ENCODE measurements at places on chromosomes 16 and 17.

- no peak for DNase-seq
- H3K36me3 ChIP-seq: no peaks in the 10 kb centered on the region
- H3K4me1 ChIP-seq: no peaks in the 10 kb centered on the region
- no peak overlapping the region for H3K27ac ChIP-seq
Measured at GRCh38 chr17:77116371-77116860, 24.4 kb upstream of the SEC14L1 start.

DNA sequence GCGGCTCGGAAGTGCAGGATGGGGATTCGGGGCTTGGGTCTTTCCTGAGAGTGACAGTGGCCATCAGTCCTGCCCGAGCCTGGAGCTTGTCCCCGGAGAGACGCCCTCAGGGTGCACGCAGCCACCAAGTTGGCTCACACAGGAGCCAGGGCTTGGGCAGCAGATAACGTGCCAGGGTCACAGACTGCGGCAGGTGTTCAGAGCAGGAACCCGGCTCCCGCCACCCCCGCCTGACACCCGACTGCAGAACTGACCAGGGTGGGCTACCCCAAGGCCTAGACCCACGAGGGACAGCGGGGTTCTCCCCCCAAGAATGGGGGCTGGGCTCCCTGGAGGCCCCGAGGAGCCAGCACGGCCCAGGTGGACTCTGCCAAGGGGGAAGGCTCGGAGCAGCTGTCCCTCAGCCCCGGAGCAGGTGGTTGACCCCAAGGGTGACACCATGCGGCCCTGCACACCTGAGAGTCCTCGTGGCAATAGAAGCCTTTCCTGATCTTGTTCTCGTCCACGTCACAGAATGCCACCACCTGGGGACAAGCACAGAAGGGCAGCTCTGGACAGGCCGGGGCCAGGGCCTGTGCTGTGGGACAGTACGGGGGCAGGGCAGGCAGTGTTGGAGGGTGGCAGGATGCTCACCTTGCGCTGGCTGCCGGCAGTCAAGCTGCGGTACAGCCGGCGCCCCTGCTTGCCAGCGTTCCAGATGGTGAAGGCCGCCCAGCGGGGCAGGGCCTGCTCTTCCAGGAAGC is 117.1 kb upstream of the ZNF750 start:
- no peak overlapping the region for H3K4me3 ChIP-seq
- no peak for DNase-seq
- no peak overlapping the region for H3K27ac ChIP-seq
- no peaks in the 10 kb centered on the region for H3K36me3 ChIP-seq

DNA sequence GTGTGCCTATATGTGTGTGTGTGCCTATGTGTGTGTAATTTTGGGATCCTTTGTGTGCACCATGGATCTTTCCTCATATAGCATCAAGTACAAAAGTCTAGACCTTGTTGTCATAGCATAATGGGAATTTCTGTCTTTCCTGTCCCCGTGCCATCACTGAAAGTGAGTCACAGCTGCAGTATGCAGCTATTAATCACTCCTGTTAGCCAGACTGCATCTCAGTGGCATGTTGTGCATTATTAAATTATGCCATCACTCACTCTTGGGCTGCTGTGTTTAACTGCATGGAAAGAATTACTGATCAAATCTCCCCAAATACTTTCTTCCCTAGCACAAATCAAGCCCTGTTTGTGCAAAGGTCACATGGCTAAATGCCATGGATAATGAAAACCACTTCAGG is 92.4 kb downstream of the CBLN1 start:
- H3K4me1 ChIP-seq: no peaks in the 10 kb centered on the region
- H3K27me3 ChIP-seq: no peaks in the 10 kb centered on the region
- H3K36me3 ChIP-seq: no peaks in the 10 kb centered on the region
- no peak overlapping the region for H3K4me3 ChIP-seq

- H3K36me3 ChIP-seq: no peaks in the 10 kb centered on the region
- no peak overlapping the region for H3K4me3 ChIP-seq
- H3K4me1 ChIP-seq: peaks cover 2% of the 10 kb centered on the region
- no peaks in the 10 kb centered on the region for H3K27me3 ChIP-seq
- H3K27ac ChIP-seq: no peak overlapping the region
- DNase-seq: no peak
Measured at GRCh38 chr16:46785076-46785845, 37.1 kb upstream of the MYLK3 start.

- no peaks in the 10 kb centered on the region for H3K36me3 ChIP-seq
- no peaks in the 10 kb centered on the region for H3K4me1 ChIP-seq
- DNase-seq: no peak
- H3K4me3 ChIP-seq: no peak overlapping the region
Measured at GRCh38 chr17:33492731-33493265, 199.7 kb upstream of the ASIC2 start.

- peak within 1 kb of the TSS; percentile 24 for H3K27ac ChIP-seq
- peak within 1 kb of the TSS; percentile 68 for H3K4me3 ChIP-seq
- peaks cover 9% of the 10 kb centered on the region for H3K27me3 ChIP-seq
- DNase-seq: peak; percentile 27
- peaks cover 14% of the 10 kb centered on the region for H3K4me1 ChIP-seq
Measured at GRCh38 chr16:56625140-56625942, at the start of gene MT1E. TSS of gene MT1E (plus strand) at chr16:56625781. CDS start at chr16:56625852, 71 bp downstream.

- H3K27me3 ChIP-seq: no peaks in the 10 kb centered on the region
- H3K27ac ChIP-seq: no peak overlapping the region
- H3K36me3 ChIP-seq: no peaks in the 10 kb centered on the region
- no peaks in the 10 kb centered on the region for H3K4me1 ChIP-seq
- no peak for DNase-seq
- H3K4me3 ChIP-seq: no peak overlapping the region
Measured at GRCh38 chr16:55256412-55257016, 67.5 kb upstream of the IRX6 start.

DNA sequence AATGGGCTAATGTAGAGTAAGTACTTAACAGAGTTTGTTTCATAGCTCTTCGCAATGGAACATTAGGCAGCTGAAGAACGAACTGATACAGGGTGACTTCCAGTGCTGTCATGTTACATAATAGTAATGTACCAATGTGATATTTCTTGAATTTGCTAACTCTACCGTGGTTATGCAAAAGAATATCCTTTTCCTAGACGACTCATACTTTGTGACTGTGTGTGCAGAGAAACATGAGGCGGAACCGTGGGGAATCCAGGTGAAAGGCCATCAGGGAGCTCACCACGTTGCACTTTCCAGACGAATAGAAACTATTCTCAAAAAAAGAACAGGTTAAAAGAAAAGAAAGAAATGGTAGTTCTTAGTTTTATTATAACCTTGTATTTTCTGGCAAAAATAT is 13.2 kb downstream of the NOB1 start:
- no peaks in the 10 kb centered on the region for H3K4me1 ChIP-seq
- no peak overlapping the region for H3K4me3 ChIP-seq

DNA sequence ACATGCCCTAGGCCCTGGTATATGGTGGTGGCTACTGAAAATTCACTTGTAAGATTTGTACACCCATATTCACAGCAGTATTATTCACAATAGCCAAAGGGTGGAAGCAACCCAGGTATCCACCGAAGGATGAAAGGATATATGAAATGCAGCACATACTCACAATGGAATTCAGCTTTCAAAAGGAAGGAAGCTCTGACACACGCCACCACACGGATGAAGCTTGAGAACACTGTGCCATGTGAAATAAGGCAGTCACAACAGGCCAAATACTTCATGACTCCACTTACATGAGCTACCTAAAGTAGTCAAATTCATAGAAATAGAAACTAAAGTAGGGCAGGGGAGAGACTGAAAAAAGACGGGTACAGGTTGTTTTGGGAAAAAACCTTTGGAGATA is 2.9 kb downstream of the XPO6 start:
- no peaks in the 10 kb centered on the region for H3K27me3 ChIP-seq
- H3K4me3 ChIP-seq: peak overlapping the region; percentile 1
- H3K27ac ChIP-seq: peak overlapping the region; percentile 37
- no peak for DNase-seq
- peaks cover 71% of the 10 kb centered on the region for H3K4me1 ChIP-seq
- peaks cover 25% of the 10 kb centered on the region for H3K36me3 ChIP-seq

- no peak for DNase-seq
- no peak overlapping the region for H3K27ac ChIP-seq
- H3K27me3 ChIP-seq: no peaks in the 10 kb centered on the region
Measured at GRCh38 chr16:89166696-89167424, 4.7 kb upstream of the CDH15 start.

DNA sequence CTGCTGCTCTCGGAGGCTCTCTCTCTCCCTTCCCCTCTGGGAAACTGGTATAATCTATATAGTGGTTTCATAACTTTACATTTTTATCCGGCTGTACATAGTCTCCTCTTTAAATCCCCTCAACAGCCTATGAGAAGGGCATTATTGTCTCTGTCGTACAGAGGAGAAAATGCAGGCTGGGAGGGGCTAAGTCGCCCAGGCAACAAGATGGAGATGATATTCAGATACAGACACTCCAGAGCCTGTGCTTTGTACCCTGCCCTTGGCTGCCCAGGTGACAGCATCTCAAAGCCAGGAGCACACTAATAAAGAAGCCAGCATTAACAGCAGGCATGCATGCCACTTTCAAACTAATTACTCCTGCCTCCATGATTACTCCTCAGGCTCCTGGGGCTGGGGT is 4.7 kb upstream of the EIF1 start:
- H3K36me3 ChIP-seq: no peaks in the 10 kb centered on the region
- no peak for DNase-seq
- H3K4me3 ChIP-seq: no peak overlapping the region
- H3K27ac ChIP-seq: no peak overlapping the region

DNA sequence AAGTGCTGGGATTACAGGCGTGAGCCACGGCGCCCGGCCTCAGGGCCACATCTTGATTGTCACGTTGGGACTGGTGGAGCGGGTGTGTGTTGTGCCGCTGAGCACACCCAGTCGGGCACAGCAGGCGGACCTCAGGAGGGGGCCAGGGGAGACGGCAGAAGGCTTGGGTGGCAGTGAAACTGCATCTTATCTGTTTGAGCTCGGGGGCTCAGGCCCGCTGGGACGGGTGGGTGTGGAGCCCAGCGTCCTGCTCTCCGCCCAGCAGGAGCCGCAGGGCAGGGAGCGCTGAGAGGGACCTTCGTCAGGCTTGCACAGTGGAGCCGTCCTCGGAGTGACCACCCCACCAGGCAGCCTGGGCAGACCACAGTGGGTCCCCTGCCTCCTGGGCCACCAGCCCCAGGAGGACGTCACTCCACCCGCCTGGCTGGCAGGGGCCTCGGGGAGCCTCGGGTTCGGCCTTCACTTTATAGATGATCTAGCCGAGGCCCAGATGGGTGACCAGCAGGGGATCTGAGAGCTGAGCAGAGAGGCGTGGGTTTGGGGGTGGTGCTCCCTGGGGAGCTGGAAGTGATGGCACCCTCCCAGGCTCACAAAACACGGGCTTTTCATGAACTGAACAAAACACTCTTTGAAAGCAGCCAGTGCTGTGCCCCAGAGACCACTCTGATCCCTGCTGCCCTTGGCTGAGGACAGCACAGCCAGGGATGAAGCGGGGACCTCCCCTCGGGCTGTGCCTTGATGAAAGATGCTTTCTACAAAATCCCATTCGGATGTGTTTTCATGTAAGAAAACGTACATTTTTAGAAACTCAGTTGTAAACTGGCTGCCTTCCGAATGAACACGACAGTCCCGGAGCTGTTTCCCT is 181.1 kb downstream of the SEC14L1 start:
- no peak overlapping the region for H3K4me3 ChIP-seq
- DNase-seq: no peak
- no peaks in the 10 kb centered on the region for H3K36me3 ChIP-seq
- H3K27ac ChIP-seq: no peak overlapping the region
- H3K27me3 ChIP-seq: no peaks in the 10 kb centered on the region
- peaks cover 64% of the 10 kb centered on the region for H3K4me1 ChIP-seq

DNA sequence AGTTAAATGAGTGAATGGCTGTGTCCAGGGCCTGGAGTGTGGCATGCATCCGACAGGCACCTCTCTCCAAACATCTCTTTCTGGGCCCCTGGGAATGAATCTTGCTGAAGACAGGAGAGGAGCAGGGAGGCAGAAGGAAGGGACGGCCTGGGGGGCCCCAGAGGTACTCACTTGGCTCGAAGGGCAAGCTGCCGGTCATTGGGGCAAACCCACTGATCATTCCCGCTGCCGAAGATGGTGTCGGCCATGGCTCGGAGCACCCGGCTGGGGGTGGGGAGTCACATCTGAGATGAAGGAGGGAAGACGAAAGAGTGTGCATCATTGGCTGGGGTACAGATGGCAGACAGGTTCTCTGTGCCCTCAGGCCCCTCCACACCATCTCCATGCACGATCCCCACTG is 25.3 kb downstream of the RPH3AL start:
- DNase-seq: no peak
- no peak overlapping the region for H3K4me3 ChIP-seq
- H3K4me1 ChIP-seq: peaks cover 26% of the 10 kb centered on the region
- H3K36me3 ChIP-seq: no peaks in the 10 kb centered on the region

- DNase-seq: no peak
- H3K4me1 ChIP-seq: peaks cover 33% of the 10 kb centered on the region
- no peak overlapping the region for H3K4me3 ChIP-seq
- no peaks in the 10 kb centered on the region for H3K36me3 ChIP-seq
Measured at GRCh38 chr16:1333854-1334700, 632 bp downstream of the BAIAP3 start.

- H3K36me3 ChIP-seq: no peaks in the 10 kb centered on the region
- DNase-seq: no peak
- H3K4me3 ChIP-seq: peak within 1 kb of the TSS; percentile 98
- no peaks in the 10 kb centered on the region for H3K27me3 ChIP-seq
- H3K27ac ChIP-seq: peak within 1 kb of the TSS; percentile 65
Measured at GRCh38 chr17:59154721-59155438, at the start of gene SKA2. TSS of gene SKA2 (minus strand) at chr17:59155186. CDS start at chr17:59155163, 23 bp downstream.

GRCh38 chr16:15671530-15672117 is 21.6 kb downstream of the NDE1 start:
- H3K4me1 ChIP-seq: peaks cover 51% of the 10 kb centered on the region
- H3K27me3 ChIP-seq: no peaks in the 10 kb centered on the region
- H3K36me3 ChIP-seq: peaks cover 32% of the 10 kb centered on the region

- H3K27me3 ChIP-seq: no peaks in the 10 kb centered on the region
- no peak overlapping the region for H3K27ac ChIP-seq
- no peak overlapping the region for H3K4me3 ChIP-seq
- H3K36me3 ChIP-seq: no peaks in the 10 kb centered on the region
- no peak for DNase-seq
Measured at GRCh38 chr17:15287538-15288267, 22.6 kb upstream of the PMP22 start.

DNA sequence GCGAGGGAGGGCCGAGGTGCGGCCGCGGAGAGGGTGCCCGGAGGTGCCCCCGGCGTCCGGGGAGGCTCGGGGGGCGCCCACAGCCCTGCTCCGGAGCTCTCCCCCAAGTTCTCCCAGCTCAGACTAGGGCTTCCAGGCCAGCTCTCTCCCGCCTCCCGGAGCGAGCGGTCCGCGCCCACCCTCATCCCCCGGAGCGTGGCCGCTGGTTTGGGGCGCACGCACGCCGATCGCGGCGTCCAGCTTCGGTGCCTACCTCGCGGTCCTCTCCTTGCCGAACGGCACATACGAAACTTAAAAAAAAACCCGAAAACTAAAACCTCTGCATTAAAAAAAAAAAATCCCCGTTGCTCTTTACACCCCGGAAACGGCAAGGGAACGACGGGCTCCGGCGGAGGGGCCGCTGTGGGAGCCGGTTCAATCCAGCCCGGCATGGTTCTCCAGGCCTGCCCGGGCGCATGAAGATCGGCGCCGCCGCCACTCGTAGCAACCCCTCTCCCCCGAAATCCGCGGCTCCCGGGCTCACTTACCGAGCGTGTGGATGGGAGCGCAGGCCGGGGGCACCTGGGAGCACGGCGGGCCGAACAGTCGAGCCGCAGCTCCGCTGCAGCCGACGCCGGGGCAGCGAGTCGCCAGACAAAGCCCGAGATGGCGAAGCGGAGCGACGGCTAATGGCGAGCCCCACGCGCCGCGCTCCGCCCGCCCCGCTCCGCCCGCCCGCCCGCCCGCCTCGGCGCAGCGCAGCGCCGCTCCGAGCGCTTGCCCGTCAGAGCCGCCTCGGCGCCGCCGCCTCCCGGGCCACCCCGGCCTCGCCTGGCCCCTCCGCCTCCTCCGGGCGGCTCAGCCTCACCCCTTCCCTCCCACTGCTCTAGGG is 973 bp upstream of the UBTF start:
- H3K4me1 ChIP-seq: peaks cover 41% of the 10 kb centered on the region
- peak overlapping the region; percentile 61 for H3K4me3 ChIP-seq
- H3K36me3 ChIP-seq: peaks cover 12% of the 10 kb centered on the region
- DNase-seq: peak; percentile 70
